ENCODE measurements at places on chromosomes 7 and 10.

DNA sequence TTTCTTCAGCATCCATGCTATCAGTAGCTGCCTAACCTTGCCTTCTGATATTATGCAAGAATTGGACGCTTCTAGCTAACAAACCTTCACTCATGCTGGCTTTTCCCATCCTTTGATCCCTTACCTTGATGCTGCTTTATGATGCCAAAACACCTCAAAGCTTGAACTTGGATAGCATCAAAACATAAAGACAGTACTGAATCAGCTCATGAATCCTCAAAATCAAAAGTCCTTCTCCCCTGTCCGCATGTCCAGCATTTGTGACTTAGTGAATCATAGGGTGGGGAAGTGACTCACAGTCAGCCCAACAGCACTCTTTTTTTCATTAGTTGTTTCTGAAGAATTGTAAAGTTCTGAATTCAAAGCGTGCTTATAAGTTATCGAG, 89.5 kb upstream of the PIK3CG start:
- no peak for DNase-seq

DNA sequence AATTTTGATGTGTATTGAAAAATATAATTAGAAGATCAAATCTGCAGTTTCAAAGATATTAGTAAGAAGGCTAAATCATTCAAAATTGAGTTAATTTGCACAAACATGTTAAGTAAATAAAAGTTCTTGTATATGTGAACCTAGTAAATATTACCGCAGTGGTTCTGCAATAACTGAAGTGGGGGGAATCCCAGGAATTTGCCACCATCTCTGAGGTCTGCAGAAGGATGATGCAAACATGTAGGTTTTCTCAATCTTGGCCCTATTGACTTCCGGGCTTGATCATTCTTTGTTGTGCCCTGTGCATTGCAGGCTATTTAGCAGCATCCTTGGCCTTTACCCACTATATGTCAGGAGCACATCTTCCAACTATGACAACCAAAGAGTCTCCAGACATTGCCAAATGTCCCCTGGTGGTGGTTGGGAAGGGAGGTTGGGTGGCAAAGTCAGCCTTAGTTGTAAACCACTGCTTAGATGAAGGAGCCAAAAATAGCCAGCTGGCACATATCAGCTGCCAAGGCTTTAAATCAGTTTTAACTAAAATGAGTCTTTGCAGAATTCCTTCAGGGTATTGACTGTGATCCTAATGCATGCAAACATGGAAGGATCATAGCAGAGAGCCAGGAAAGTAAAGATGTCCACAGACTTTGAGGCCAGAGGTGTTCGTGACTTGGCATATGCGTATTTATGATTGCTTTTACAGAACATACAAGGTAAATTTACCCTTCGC, 146.3 kb downstream of the TRIL start:
- no peak for DNase-seq

- no peak for DNase-seq
Measured at GRCh38 chr10:121662945-121663917, 65.0 kb upstream of the FGFR2 start.

DNA sequence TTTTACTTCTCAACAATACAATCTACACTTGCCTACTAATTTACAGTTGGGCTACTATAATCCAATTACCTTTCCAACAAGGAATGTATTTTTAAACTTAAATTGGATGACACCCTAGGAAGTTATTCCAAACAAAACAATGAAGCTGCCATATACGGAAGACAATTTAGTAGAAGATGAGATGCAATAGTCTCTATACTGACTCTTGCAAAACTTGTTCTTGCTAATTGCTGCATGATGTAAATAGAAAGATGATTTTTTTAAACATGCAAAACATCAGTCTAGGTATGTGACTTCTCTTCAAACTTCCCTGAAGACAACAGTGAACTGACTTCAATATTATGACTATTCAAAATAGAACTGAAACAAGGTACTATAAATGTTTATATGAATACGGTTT, 17.6 kb downstream of the NT5C3A start:
- DNase-seq: peak; percentile 29

DNA sequence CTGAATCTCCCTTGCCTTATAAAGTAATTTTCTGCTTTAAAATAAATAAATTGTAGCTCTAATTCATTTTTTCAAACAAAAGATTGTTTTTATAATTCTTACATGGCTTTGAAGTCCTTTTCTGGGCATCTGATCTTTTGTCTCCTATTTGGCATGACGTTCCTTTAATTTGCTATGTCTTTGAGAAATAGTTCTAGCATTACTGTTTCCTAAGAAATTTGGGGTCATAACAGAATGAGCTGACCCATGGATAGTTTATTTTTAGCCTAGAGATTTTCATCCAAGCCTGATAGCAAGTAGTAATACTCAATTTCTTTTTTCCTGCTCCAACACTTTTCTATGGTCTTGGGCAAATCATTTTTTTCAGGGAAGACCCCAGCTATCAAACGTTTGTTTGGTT, 31.4 kb downstream of the CCDC71L start:
- DNase-seq: no peak

DNA sequence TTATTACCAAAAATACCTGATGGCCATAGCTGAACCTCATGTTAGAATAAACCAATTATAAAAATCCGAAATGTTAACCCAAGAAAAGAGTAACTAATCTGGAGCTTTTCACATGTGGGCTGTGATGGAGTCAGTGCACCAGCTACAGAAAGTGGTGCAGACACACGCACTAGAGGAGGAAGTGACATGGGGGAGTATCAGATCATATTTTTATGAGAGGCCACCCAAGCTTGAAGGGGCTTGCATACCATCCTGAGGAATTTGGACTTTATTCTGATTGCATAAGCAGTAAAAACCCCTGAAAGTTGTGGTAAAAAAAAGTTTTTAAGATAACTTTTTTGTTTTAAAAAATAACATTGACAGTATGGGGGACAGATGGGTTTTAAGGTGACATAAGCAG, 1148.5 kb upstream of the CELF2 start:
- no peak for DNase-seq

DNA sequence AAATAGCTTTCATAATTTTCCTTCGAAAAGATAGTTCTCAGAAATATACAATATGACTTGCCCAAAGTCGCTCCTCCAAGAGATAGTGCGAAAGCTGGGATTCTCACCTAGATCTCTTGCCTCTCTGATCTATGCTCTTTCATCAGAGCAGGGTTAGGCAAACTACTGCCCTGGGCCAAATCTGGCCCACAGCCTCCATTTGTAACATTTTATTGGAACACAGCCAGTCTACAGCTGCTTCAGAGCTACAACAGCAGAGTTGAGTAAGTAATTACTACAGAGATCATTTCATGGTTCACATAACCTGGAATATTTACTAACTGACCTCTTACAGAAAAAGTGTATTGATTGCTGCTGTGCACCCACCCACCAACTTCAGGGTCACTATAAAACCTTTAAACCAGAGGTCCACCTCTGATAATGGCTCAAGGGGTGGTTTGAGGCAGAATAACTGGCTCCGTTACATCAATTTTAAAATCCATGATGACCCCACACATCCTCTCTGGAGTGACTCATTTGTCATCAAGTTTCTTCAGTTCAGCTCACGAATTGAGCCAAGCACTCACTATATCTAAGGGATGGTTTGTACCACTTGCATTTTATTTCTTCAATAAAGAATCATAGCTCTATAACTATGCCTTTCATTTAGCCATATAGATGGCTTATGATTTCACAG, 1019.0 kb downstream of the XPNPEP1 start:
- DNase-seq: no peak

GRCh38 chr7:76358481-76359110, at the start of gene YWHAG:
Gene YWHAG (minus strand): TSS chr7:76358991. CDS start chr7:76358808, 183 bp downstream.
- DNase-seq: peak; percentile 93

GRCh38 chr7:47411281-47411869, 170.5 kb downstream of the TNS3 start:
- no peak for DNase-seq

- DNase-seq: no peak
Measured at GRCh38 chr7:29075606-29076005, 70.7 kb downstream of the CPVL start.

DNA sequence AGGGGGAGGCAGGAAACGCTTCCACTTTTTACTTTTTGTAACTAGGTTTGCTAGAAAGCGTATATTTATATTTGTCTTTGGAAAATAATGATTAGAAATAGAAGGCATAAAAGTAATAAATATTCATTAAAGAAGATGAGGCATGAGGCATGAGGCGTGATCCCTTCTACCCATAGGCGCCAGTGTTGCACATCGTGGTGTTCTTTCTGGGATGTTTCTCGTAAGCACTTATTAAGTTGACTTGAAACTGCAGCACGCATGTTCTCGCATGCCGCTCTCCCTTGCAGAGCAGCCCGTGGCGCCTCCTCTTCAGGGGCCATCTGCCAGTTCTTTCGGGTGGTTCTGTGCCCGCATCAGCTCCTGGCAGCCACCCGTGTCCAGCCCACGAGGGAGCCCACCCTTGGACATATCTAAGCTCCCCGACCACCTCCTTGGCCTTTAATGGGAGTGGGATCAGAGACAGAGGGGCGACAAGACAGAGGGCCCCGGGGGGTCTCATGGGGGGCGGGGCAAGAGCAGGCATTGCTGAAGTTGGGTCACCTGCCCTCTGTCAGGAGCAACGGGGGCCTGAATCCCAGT, 28.5 kb upstream of the CSGALNACT2 start:
- no peak for DNase-seq

- no peak for DNase-seq
Measured at GRCh38 chr7:47508389-47509380, 73.2 kb downstream of the TNS3 start.

DNA sequence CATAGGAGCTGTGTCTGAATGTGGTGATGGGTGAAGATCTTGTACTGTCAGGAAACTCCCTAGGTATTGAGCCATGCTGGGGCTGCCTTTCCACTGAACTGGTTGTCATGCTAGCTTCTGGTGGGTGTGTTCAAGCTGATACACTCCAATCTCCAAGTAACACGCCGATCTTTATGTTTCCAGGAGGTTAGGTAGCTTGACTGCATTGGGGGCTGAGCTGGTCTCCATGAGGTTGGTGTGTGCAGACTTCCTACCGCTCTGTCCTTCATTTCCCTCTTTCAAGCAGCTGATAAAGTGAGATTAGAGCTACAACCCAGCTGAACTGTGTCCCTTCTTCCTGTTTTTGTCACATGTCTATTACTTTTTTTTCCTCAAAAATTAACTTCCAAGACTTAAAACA, 265.5 kb downstream of the ANKRD30A start:
- DNase-seq: no peak

GRCh38 chr10:69876286-69876685, 74.6 kb downstream of the COL13A1 start:
- DNase-seq: no peak

DNA sequence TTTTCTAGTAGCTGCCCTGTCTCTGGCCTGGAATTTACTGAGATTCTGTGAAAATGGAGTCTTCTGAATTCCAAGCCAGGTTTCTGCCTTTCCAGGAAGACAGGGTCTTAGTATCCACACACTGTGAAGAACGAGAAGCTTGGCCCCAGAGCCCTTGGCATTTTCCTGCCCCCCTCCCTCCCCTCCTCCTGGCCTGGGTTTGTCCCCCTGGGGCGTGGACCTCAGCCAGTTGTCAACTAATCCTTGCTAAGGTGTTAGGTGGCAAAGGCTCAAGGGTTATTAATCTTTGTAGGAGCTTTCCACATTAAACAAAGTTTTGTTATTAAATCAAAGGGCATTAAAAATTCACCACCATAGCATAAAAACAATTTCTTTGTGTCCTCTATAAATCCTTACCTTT, 329.5 kb downstream of the RNLS start:
- no peak for DNase-seq

- no peak for DNase-seq
Measured at GRCh38 chr7:151014950-151015349, 9.3 kb downstream of the ATG9B start.

DNA sequence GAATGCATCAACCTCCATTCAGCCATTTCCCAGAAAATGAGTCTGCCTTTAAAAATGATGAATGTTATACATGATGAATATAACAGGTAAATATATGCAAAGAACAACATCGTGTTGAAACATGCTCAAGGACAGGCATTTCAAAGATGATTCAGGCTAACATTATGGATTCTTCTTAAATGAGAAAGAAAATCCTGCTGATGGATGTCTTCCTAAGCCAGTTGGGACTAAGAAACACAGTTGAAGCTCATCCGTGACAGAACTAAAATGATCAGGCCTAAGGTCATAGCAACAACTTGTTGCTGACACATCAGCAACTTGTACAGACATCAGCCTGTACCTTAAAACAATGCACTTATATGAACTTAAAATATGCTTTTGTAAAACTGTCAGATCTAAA, 267.9 kb downstream of the MAGI2 start:
- no peak for DNase-seq

- no peak for DNase-seq
Measured at GRCh38 chr10:126062131-126063032, 166.0 kb downstream of the FANK1 start.

GRCh38 chr7:32761451-32762205, 129.9 kb downstream of the KBTBD2 start:
- no peak for DNase-seq

DNA sequence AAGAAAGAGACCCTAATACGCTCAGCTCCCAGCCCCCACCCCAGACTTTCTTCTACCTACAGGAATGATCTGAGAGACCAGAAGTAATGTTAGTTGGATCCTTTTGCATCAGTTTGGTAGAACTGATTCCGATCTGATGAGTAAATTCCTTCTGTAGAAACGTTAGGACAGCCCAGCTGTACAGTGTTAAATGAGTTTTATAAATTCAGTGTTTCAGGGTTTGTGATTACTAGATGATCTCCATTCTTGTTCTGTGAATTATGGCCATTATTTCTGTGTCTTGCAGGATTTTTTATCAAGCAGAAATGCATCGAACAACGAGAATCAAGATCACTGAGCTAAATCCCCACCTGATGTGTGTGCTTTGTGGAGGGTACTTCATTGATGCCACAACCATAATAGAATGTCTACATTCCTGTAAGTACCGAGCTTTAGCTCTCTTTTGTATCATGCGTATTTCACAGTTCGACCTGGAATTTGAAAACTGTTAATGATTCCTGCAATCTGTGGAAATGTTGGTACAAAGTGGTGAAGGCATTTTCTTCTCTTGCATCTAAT, 5.3 kb downstream of the BMI1 start:
- no peak for DNase-seq

GRCh38 chr7:44706788-44707557, 41.7 kb upstream of the ZMIZ2 start:
- no peak for DNase-seq

DNA sequence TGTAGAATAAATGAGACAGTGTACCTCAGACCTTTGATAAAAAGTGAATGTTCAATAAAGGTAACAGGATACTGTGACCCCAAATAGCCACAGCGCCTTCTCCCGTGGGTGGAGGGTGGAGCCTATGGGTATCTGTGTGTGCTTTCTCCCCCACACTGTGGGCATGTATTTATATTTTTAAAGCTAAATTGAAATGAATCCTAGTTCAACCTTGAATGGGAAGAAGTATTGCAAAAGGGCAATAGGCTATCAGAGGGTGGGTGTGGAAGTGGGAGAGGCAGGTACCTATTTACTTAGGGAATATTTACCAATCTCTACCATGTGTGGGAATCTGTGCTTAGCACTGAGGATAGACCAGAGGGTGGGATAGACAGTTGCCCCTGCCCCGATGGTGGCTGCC, 68.9 kb downstream of the PFKFB3 start:
- no peak for DNase-seq

GRCh38 chr10:17668435-17669184, 24.7 kb downstream of the STAM start:
- no peak for DNase-seq

- DNase-seq: peak; percentile 35
Measured at GRCh38 chr10:100827819-100828737, 82.7 kb downstream of the PAX2 start.

GRCh38 chr7:5519515-5519928, 95.9 kb upstream of the TNRC18 start:
- no peak for DNase-seq

- no peak for DNase-seq
Measured at GRCh38 chr10:131013281-131013912, 298.1 kb downstream of the TCERG1L start.

- no peak for DNase-seq
Measured at GRCh38 chr10:80501913-80502521, 35.7 kb upstream of the SH2D4B start.
